RCC 7860 (cell line): ENCODE measurements at places on chromosomes 4 and X.

DNA sequence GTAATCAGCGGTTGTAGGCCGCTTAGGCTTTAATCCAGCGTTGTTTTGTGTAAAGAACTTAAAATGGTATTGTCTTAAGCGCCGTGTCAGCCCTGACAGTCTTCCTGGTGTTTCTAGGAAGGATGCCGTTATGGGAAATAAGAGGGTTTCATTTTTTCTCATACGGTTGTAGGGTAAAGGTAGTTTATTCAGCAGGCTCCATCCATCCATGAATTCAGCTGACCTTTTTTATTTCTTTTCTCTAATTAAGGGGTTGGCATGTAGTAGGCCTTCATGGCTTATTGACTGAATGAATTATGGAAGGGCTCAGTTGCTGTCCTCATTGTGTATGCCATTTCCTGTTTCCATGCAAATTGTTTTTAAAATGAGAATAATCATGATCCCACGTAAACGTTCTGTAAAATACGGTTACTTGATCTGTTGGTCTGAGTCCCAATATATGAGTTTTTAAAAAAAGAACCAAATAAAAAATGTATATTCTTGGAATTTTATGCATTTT, 693 bp downstream of the OCIAD1 start:
- no peak for DNase-seq

GRCh38 chr4:180932370-180933001, 1310.7 kb upstream of the TENM3 start:
- DNase-seq = no peak

DNA sequence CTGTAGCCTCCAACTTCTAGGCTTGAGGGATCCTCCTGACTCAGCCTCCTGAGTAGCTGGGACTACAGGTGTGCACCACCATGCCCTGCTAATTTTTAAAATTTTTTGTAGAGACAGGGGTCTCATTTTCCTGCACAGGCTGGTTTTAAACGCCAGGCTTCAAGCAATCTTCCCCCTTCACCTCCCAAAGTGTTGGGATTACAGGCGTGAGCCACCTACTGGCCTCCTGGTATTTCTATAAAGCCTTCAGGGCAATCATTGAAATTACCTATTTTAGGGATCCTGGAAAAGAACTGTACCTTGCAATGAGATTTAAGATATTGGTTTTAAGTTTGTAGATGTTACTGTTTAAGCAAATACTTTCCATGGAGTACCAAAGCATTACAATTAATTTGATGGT, 13.5 kb upstream of the PLS3 start:
- no peak for DNase-seq

- DNase-seq = no peak
These were observed 26.3 kb downstream of the TBC1D14 start for GRCh38 chr4:6935965-6936364.

DNA sequence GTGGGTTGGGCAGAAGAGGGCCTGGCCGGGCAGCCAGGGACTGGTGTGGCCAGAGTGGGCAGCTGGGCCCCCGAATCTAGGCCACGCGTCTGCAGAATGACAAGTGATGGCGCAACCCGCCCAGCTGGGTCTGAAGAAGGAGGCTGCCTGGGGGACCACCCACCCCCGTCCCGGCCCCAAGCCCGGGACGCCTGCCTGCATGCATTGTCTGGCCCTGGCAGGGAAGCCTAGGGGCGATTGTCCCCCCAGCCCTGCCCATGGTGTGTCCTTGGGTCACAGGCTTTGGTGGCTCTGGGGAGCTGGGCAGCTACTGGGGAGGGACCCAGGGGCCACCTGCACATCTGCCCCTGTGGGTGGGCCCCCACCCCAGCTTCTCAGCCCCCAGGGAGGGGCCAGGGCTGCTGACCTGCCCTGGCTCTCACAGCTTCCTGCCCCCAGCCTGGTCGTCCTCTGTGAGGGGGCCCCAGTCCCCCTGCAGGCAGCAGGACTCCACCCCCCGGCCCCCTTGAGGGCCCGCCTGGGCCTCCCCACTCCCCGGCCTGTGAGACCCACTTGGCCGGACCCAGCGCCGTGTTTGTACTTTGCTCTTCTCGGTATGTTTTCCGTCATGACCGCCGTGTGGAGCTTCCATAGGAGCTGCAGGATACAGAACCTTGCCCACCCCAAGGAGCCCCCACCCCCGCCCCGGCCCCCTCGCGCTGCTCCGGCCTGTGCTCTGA, 4.9 kb downstream of the FGFR3 start:
- DNase-seq = no peak

DNA sequence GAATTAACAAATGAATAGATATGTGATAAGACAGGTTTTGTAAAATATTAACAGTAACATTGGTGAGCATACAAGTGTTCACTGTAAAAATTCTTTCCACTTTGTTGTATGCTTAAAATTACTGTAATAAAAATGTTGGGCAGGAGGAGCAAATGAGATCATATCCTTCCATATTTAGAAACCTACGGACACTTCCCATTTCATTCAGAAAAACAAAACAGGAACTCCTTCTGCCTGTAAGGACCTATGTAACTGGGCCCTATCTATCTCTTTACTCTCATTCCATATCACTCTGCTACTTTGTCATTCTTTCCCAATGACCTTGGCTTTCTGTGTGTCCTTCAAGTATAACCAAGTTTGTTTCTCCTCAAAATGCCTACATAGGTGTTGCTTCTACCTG, 53.7 kb upstream of the SLC39A8 start:
- no peak for DNase-seq
